Stimulated activated CD4-positive, alpha-beta T cell treated with anti-CD3 and anti-CD28 coated beads, Interleukin-2, amount 100 ng/mL, for 4 hours (primary cell): ENCODE measurements at places on chromosomes 7 and 10.

GRCh38 chr10:89452193-89452592 is 37.8 kb downstream of the IFIT5 start:
- no peak for DNase-seq

GRCh38 chr10:4685904-4686643 is 139.9 kb upstream of the AKR1E2 start:
- no peak for DNase-seq

DNA sequence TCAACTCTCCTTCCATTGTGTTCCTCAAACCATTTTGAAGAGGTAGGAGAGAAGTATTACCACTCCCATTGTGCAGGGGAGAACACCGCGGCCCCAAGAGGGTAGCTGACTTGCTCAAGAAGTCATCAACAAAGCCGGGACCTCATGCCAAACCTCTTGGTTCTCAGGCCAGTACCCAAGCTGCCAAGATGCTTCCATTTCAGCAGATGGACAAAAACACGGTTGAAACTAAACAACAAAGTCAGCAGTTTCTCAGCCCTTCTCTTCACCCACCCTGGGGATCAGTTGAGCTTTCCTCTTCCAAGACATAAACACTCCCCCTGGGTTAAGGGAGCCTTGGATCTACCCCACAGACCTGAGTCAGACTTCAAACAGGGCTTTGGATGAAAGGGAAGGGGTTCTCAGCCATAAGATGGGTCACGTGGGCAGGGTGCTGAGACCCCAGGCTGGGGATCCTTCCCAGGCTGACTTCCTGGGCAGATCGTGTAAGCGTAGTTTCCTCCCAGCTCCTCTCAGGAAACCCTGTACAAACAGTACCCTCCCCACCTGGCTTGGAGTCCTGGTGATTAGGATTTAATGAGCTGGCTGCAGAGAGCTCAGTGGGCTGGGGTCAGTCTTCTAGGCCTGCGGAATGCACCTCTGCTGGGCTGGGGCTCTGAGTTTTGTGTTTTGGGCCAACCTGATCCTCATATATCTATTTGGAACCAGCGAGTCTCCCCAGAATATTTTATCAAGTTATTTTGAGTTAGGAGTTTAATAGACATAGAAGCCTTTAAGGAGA is 27.3 kb downstream of the EMX2 start:
- no peak for DNase-seq

GRCh38 chr7:130418306-130418705 is 22.5 kb downstream of the CEP41 start:
- no peak for DNase-seq

DNA sequence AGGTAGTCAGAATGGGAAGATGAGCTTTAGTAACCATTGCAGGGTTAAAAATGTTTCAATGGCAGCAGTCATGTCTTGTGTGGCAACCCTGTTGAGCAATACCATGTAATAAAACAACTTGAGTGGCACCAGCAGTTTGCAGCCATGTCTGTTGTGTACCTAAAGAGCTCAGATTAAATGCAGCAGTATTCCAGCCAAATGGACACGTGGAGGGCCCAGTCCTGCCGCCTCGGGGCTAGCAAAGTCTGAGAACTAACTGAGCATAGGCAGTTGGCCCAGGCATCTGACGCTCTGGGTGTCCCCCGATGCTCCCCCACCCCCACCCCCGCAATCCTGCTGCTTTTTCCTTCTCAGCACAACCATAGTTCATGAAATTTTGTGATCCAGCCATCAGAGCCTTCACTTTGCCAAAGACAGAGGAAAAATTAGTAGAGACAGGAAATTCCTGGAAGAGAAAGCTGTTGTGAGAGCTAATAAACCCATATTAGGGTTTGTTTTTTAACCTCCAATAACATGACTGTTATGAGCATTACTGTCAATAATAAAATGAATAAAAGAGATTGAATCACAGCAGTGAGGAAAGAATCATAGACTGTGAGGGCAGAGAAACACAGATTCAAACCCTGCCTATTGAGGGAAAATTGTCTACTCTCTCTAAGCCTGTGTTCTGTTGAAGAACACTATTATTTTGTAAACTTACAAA is 220.6 kb upstream of the RHOBTB1 start:
- no peak for DNase-seq

DNA sequence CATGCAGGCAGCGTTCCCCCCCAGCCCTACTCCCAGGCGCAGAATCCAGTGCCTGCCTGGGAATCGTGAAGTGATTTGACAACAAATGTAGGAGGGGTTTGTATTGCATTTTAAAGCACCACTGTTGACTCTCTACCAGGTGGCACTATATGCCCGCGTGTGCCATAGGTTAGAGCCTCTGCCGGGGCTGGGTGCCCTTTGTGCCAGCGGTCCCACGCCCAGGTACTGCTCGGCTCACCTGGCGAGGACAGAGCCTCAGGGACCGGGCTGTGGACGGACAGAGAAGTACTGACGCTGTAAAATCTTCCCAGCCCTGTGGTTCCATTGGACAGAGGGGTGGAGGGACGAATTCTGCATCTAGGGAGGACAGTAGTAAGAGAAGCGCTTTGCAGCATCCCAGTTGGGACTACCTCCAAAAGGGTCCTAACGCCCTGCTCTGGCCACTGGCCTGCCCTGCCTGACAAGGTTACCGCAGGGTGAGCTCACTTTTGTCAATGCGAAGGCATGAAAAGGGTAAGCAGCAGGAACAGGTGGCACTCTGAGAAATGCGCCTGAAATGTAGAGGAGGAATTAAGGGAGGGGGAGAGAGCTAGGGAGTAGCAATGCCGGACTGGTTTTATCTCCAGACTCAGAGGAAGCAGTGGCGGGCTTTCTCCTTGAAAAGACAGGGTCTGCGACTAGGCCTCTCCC is 788 bp upstream of the CACNA2D1 start:
- DNase-seq: no peak

DNA sequence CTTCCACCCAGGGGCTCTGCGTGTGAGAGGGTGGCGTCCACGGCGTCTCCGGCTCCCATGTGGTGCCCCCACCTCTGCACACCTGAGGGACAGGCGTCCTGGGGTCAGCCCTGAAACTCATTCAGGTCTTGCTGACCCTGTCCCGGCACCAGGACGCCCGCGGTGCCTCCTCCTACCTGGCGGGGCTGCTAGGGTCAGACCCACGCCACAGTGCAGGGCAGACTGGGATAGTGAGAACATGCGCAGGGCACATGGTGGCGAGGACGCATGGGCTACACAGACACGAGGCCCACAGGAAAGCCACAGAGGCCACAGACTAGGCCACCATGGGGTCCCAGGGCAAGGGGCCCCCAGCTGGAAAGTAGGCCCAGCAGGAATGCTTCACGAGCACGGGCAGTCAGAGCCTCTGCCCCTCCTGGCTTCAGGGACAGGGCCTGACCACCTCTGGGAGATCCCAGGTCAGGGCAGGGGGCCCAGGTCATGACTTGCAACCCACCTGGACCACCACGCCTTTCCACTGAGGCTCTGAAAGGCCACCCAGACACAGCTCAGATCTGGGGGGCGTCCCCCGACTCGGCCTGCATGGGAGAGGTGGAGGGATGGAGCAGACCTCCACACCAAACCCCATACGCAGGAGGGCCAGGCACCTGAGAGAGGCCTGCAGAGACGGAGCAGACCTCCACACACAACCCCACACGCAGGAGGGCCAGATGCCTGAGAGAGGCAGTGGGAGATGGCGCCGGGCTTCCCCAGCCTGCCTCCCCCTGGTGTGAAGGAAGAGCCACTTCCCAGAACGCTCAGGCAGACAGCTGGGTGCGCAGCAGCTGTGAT is 188.6 kb downstream of the ELFN1 start:
- no peak for DNase-seq

DNA sequence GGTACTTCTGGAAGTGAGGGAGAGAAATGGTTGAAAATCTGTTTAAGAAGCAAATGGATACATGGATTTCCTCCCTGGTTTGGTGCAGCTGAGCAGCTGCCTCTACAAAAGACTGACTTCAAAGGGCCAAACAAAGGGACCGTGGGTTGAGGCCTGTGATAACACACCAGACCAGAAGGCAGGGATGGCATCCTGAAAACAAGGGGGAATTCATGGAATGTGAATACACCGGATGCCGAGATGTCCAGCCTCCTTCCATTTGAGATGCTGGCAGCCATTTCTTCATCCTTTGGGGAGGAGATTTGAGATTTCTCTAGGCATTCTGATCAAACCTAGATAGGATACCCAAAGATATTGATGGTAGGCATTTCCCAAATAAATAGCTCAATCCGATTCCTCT is 36.9 kb downstream of the TAF3 start:
- no peak for DNase-seq

- no peak for DNase-seq
Observed at GRCh38 chr7:156764016-156764669, 123.6 kb downstream of the RNF32 start.

DNA sequence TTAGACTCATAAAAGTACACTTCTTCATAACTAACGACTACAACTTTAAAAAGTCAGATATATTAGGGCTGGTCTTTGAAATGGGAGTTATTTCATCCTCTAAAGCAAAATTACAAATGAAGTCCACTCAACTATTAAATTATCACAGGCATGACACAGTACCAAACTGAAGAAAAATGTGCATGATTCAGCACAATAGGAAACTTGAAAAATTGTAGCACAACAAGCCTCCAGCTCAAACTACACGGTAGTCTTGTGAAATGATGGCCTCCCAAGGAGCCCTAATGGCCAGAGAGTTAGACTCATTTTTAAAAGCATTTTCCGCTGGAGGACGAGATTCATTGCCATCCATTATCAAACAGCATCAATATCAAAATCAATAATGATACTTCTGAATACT is 76.4 kb downstream of the MAGI2 start:
- no peak for DNase-seq

- DNase-seq: no peak
Observed at GRCh38 chr10:7406712-7407333, 4.0 kb downstream of the SFMBT2 start.

DNA sequence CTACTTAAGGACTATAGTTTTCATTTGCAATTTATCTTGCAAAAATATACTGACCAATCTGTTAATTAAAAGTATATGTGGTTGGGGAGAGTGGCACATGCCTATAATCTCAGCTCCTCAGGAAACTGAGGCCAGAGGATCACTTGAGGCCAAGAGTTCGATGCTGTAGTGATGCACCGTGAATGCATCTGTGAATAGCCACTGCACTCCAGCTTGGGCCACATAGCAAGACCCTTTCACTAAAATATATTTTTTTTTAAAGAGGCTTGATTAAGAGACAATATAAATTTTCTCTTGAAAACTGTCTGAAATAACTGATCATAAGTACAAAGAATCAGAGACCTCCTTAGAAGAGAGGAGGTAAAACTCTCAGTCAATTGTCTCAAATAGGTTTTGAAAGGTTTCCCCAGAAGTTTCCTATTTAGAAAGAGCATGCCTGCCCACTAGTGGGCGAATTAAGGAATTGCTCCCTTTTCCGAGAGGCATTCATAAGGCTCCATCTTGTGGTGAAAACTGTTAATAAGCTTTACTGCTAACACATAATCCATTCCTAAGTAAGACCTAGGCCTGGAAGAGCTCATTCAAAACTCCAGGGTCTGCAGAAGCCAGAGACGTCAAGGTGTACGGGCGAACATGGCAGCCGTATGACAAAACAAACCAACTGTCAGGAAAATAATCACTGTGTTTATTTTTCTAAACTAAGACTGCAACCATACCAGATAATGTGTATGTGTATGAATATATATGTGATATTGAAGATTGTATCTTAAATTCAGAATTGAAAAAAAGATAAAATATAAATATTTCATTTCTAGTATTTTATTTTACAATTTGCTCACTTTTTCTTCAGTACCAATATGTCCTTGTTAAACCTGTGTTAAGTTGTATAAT is 6.8 kb upstream of the TAS2R40 start:
- DNase-seq: peak; percentile 36

DNA sequence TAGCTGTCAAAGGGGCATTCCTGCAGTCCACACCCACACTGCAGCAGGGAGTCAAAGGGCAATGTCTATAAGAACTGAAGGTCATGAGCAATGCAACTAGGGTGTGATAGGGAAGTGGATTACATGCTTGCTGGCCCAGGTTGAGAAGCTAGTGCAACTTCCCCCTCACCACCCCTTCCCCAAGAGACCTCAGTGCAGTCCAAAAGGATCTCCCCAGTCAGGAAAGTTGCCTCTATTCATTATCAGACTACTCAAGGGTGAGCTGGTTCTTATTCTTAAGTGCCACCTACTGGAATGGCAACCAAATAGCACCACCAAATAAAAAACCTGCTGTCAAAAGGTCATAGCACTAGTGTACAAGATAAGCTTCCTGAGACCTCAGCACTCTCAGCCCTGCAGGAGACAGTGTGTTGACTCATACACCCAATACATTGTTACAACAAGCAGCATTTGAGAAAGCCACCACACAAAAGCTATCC is 28.2 kb downstream of the MTERF1 start:
- DNase-seq: no peak

DNA sequence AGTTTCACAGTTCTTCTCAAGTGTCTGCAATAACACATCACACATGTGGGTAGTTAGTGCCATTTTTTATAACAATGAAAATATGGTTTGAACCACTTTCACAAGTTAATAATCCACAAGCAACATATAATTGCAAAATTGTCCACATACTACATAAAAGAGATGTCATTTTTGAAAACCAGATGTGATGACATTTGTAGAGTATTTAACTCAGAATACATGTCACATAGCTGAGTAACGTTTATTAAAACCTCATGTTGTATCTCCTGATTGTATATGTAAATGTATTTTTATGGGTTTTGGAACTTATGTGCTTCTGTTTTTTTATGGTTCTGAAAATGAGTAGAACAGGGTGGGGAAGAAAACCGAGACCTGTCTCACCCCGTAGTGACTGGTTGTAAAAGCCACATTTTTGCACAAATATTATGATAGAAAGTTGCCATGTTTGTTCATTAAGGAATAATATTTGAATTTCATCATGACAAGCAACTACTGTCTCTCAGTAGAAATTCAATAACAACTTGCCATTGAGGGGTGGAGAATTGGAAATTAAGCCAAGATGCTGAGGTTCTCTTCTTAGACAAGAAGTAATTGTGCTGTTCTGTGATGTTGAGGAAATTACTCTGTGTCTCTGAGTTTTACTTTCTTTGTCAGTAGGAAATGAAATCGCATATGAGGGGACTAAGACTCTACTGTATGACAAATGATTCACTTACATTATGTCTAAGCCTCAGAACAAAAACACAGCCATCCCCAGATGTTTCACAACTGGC is 29.2 kb upstream of the EGFR start:
- DNase-seq: no peak

- DNase-seq: no peak
Observed at GRCh38 chr7:130086938-130087337, 16.6 kb downstream of the KLHDC10 start.

DNA sequence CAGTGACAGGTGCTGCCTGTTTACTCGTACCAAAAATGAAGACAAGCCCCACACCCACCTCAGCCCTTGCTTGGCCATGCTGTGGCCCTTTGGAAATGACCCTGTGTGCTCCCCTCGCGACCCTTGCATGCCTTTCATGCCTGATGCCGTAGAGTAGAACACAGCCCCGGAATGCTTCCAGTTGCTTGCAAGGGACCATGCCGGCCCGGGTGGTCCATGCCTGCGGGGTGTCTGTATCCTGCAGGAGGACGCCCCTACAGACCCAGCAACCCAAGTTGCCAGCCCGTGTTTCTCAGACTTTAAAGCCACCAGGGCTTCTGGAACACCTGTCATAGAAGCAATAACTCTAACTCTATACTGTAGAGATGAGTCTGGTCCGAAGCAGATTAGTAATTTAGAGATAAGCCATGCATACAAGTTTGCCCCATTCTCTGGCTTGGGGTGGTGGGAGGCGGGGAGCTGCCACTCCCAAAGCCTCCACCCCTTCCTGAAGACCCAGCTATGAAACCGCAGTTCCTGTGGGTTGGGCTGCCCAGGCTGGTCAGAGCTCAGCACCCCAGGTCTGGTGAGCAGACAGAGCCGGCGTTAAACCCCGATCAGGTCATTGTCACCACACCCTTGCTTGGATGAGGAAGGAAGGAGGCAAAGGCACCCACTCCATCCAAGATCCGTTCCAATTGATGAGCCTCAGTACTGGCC is 143.5 kb downstream of the ADCY1 start:
- DNase-seq: no peak
